B cell (primary cell): ENCODE measurements at places on chromosomes 6 and 20. TPM values are rescaled to one million over a fixed set of nuclear protein-coding genes. Genes with fewer than 3 reads are reported as not detected.

TRAM2 gene
- total RNA-seq, result 13.3 and 14.0 TPM in 2 replicates

MOCS1 gene
- total RNA-seq, result 0.15 and 0.36 TPM in 2 replicates

MYL9 gene
- total RNA-seq, result 3.5 and 3.8 TPM in 2 replicates

TXNDC5 gene
- total RNA-seq, result 57.5 and 62.6 TPM in 2 replicates
